ENCODE measurements at places on chromosomes 4 and X. TPM values are rescaled to one million over a fixed set of nuclear protein-coding genes. Genes with fewer than 3 reads are reported as not detected.

DNA sequence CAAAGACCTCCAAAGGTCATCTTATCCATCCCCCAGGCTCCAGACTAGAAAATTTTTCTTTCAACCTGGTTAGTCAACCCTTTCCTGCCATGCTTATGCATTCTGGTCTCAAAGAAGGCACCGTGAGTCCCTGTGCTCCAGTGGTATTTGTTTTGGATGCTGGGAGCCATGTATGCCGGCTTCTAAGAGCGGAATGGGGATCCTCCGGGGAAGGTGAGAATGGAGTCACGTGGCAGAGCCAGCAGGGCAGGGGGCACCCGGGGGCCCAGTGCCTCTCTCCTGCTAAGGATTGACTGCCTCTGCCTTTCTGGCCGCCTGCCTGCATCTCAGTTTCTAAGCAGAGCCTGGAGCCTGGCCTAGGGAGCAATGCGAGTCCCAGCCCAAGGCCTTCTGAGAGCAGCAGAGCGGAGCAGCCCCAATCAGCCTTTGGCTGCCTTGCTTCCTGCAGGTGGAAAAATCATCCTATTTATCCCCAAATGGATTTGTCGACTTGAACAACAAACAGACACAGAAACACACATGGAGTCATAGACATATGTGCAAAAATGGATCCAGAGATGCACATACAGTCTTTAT lies 141.0 kb downstream of the PJA1 start:
- no peak for DNase-seq

Gene SORCS2
- 2.9 TPM for total RNA-seq

GRCh38 chr4:168741281-168742173 lies 244.7 kb downstream of the PALLD start:
- DNase-seq: no peak

Gene TMEM150C
- 0.49 TPM for total RNA-seq

- DNase-seq: no peak
These were observed 29.6 kb upstream of the ANAPC4 start for GRCh38 chr4:25347473-25347872.

DNA sequence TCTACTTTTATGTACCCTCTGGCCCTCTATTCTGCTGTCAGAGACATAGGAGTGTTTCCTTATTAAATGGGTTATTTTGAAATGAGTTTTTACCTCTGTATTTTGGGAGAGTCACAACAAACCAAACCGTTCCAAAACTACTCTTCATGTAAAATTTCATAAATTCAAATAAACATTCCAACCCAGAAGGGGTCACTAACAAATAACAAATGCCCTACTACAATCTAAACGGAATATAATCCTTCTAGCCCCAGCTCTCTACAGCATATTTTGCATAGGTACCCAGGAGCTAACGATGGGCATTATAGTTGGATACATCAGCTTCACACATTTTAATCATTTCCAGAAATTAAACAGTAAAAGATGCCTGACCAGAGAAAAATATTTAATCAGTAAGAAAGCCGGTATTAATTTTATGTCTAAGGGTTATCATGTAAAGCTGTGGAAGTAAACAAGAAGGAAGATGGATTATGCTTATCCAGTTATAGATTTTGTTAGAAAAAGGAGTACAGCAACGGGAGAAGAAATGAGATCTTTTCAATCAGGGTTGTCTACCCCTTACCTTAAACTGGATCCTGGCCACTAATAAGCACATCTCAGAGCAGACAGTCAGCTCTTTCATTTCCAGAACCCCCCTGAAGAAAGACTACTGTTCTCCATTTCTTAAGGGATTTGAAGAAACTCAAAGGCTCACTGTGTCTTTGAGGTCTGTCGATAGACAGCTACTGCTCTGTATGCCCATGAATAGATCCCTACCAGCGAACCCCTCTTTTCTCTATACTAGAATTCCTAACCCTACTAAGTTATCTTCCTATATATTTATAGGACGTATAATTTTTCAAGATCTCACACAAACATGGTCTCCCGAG lies 1.2 kb downstream of the UGDH start:
- no peak for DNase-seq

DNA sequence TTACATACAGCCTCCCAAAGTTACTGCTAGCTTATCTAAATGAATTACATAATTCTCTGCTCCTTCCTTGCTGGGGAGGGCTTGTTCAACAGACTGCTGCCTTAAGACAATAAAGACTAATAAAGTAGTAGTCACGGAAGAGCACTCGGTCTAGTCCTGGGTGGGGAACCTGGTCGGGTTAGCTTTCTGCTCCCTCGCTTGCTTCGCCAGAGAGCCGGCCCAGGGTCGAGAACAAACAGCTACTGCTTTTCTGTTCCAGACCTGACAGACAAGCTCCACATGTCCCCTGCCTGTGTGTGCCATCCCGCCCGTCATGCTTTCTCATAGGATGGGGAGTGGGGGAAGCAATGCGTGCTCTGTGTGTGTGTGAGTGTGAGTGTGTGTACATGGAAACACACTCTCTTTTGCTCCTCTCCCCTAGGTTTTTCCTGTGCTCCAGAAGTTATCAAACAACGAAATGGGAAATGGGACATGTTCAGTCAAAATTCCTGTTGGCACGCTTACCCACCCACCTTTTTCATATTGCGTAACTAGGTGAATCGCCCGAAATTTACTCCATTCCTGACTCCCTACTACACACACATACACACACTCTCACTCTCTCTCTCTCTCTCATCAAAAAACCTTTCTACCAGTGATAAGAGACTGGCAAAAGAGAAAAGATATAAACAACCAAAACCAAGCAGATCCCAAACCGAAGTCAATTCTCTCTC lies 1.3 kb downstream of the NPY1R start:
- DNase-seq: no peak

Gene KLKB1
- total RNA-seq: not detected

GRCh38 chr4:99414401-99414800 lies 20.7 kb downstream of the ADH7 start:
- DNase-seq: no peak

GRCh38 chrX:152637649-152638442 lies at the start of gene GABRQ:
Gene GABRQ, plus strand, starts transcription at chrX:152637895. Its CDS starts 308 bp downstream, at chrX:152638203.
- DNase-seq: peak; percentile 74

GRCh38 chr4:10173037-10173753 lies 56.6 kb upstream of the WDR1 start:
- peak; percentile 13 for DNase-seq

DNA sequence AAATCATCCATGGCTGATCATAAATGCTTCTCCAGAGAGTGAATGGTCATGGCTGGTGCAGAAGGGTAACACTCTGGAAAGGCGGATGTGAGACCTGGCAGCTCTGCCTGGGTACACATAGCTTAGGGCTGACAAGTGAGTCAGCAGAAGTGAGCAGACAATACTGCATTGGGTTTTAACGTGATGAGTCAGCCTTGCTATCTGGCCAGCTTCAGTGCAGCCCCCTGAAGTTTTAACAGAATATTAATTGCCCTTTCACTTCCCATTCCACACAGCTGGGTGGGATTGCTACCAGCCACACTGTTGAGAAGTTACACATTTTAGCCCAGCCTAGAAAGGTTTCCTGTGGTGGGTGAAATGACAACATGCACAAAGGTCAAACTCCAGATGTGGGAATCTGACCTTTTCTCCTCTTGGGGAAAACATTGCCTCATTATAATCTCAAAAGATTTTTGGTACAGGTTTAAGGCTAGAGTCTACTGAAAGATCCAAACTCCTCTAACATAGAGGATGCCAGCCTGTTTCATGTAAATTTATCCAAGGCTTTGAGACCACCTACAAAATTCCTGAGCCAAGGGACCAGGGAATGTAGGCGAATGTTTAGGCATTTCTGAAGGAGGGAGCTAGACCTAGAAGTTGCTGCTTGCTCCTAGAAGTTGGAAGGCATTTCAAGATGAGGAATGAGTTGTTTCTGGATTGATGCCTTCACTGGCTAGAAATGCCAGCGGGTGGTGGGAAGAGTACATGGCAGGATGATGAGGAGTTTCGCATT lies 230.3 kb upstream of the PGRMC2 start:
- DNase-seq: peak; percentile 98

Gene MAGEA8
- 1.1 TPM for total RNA-seq

DNA sequence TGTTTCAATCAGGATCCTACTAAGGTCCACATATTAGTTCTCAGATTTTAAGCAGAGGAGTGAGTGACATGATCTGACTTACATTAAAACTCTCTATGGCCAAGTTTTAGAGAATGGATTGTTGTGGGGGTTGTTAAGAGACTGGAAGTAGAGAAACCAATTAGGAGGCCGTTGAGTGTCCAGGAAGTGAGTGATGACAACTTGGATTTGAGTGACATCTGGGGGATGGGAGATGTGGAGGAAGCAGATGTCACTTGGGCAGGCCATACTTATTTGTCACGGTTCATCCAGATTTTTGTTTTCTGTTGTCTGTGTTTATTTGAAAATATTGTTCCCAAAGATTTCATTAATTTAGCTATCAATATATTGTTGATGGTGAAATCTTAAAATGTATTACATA lies 28.3 kb downstream of the ADD1 start:
- DNase-seq: peak; percentile 12

DNA sequence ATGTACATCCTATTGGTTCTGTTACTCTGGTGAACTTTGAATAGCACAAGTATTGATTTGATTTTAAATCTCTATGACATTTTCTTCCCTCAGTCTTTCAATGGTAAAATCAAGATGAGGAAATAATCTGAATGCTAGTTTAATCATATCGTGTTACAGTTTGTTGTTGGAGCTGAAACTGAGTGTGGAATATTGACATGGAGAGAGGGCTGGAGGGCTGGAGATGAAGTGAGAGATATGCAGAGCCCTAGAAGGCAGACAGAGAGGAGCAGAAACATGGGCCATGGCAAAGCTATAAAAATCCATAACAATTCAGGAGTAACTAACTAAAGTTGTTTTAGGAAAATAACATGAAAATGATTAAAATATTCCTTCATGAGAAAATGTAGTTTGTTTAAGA lies 141.1 kb downstream of the BANK1 start:
- DNase-seq: no peak

GRCh38 chr4:140617499-140618248 lies 48.9 kb upstream of the UCP1 start:
- no peak for DNase-seq

DNA sequence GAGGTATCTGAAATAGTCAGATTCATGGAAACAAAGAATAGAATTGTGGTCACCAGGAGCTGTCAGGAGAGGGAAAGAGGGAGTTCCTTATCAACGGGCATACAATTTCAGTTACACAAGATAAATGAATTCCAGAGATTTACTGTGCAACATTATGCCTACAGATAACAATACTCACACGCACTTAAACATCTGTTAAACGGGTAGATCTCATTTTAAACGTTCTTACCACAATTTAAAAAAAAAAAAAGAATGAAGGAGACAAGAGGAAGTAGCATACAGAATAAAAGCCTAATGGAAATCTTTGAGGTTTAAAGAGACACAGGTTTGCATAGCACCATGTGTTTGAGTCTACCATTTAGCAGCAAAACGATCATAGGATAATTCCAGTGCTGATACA lies 298.0 kb downstream of the DKK2 start:
- no peak for DNase-seq

DNA sequence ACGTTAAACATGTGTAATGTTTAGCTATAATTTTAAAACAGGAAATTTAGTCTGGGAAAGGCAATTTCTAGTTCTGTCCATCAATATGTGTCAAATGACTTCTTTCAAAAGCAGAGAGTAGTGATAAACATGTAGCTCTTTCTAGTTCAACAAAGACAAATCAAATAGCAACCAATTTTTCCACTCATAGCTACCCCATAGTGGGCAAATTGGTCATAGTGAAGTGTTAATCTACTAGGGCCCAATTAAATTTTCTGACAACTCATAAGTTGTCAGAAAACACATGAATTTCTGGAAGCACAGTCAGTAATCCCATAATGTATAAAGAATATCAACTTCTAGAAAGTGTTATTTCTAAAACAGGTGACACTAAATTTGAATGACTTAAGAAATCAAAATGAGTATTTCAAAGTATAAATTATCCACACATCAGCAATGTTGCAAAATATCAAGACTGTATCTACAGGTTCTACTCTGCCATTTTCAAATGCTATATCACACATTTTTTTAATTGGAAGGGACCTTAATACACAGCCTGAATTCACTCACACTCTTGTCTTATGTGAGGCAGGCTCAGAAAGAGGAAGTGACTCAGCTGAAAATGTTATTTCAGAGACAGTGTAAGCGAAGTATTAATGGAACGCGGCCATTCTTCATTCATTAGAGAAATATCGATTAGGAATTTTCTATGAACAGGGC lies 7.7 kb downstream of the OCIAD2 start:
- DNase-seq: peak; percentile 53

DNA sequence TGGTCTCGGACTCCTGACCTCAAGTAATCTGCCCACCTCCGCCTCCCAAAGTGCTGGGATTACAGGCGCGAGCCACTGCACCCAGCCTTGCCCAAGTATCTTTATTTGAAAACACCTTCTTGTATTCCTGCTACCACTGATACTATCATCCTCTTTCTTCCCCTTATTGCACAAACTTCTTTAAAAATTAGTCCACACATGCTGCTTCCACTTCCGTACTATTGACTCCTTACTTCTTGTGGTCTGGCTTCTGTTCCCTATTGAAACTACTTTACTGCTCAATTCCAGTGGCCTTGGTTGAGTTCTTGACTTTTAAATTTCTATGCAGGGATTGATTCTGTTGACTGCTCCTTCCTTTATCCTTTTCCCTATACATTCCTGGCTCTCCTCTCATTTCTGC lies 38.8 kb downstream of the MTM1 start:
- no peak for DNase-seq

DNA sequence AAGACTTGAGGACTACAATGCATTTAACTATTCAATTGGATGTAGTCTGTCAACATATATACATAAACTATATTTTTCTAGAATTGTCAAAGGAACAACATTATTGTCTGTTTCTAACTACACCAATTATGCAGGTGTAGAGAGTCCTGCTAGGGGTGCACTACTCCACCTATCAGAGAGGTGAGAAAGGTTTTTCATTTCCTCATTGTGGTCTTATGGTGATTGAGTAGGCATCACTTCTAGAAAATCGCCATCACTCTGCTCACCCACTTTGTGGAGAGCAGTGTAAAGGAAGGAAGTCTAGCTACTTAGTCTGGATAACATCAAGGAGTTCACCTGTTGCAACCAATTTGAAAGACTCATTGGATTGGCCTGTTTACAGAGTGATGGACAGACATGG lies 4.4 kb upstream of the ADH1C start:
- no peak for DNase-seq

Gene USP17L11
- not detected for total RNA-seq

Gene MAGEA6
- 85.4 TPM for total RNA-seq

Gene VMA21
- 63.6 TPM for total RNA-seq

Gene FGF13
- 0.10 TPM for total RNA-seq

Gene FAT4
- total RNA-seq: 0.20 TPM

GRCh38 chrX:119647552-119648420 lies 41.6 kb upstream of the NKRF start:
- no peak for DNase-seq

- DNase-seq: peak; percentile 65
These were observed 99.0 kb upstream of the OTUD4 start for GRCh38 chr4:145279122-145279960.

- DNase-seq: peak; percentile 60
These were observed 112.2 kb upstream of the ENPP6 start for GRCh38 chr4:184329659-184330400.

GRCh38 chr4:6390356-6390755 lies 82.1 kb downstream of the PPP2R2C start:
- no peak for DNase-seq

- no peak for DNase-seq
These were observed 22.8 kb upstream of the PDE6B start for GRCh38 chr4:602559-602942.

Gene TEX13C
- total RNA-seq: not detected

GRCh38 chr4:108030332-108030731 lies 40.6 kb downstream of the HADH start:
- peak; percentile 59 for DNase-seq

- DNase-seq: peak; percentile 4
These were observed 402.4 kb downstream of the PACRGL start for GRCh38 chr4:21102667-21103066.

GRCh38 chr4:101022151-101023024 lies 324.9 kb downstream of the PPP3CA start:
- no peak for DNase-seq

All from RPMI7951 (cell line).